ENCODE measurements at places on chromosomes 16 and 17.

- peak; percentile 66 for DNase-seq
These were observed at the start of gene PMFBP1 for GRCh38 chr16:72172105-72173034. Gene PMFBP1 (minus strand): TSS chr16:72172155. CDS start chr16:72171208, 947 bp downstream.

DNA sequence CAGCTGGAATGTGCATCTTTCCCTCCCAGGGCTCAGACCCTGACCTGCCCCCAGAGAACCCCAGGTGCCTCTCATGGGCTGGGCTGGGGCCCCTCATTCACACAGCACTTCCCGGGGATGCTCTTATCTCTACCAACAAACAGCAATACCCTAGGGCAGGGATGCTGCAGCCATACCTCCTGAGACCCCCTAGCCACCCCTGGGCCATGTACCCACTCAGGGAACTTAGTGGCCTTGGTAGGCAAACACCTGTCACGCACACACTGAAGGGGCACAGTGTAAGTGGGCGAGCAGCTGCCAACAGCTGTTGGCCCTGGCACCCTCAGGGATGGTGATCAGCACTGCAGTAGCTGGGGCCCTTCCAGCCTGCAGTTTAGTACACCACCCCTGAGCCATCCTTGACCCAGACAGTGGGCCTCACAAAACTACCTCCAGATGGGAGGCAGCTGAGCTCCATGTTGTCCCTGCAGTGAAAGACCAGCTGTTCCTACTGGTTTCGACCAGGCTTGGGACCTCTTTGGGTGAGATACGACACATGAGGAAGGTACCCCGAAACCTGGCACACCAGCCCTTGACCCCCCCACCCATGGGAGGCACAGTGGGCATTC lies 1723.6 kb downstream of the TP53TG3F start:
- no peak for DNase-seq

DNA sequence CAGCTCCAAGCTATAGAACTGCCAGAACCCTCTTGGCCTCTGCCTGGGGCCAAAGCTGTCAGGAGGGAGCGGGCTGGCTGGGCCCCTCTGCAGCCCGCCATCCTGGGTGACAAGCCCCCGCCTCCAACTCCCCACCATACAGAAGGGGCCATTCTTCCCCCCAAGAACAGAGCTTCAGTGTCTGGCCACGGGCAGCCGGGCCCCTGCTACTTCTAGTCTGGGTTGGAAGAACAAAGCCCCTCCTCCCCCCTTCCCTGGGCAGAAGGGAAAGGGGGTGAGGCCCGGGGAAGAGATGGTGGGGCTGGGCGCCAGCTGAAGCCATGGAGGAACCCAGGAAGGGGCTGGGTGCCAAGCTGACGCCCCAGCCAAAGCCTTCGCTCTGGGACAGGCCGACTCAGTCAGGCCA lies 9.0 kb downstream of the NAT9 start:
- DNase-seq: no peak

DNA sequence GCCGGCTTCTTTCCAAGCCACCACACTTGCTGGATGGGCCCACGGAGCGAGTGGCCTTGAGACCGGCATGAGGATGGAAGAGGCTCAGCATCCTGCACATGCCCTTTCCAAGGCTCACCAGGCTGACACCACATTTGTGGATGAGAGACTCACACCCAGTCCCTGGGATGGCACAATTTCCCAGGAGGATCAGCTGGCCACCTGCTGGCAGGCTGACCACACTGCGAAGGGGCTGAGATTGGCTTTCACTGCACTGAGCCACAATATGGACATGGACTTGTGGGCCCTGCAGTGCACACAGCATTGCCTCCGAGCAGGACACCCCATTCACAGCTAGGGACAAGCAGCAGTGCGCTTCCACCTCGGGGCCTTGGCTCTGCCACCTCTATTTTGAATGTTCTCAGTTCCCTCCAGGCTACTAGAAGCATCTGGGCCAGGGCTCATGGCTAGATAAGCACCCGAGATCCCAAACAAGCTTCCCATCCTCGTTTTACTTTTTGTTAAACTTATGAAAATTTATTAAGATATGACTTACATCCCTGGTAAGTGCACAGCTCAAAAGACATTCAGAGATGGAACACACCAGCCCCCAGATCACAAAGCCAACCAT lies 25.3 kb upstream of the KSR1 start:
- no peak for DNase-seq

DNA sequence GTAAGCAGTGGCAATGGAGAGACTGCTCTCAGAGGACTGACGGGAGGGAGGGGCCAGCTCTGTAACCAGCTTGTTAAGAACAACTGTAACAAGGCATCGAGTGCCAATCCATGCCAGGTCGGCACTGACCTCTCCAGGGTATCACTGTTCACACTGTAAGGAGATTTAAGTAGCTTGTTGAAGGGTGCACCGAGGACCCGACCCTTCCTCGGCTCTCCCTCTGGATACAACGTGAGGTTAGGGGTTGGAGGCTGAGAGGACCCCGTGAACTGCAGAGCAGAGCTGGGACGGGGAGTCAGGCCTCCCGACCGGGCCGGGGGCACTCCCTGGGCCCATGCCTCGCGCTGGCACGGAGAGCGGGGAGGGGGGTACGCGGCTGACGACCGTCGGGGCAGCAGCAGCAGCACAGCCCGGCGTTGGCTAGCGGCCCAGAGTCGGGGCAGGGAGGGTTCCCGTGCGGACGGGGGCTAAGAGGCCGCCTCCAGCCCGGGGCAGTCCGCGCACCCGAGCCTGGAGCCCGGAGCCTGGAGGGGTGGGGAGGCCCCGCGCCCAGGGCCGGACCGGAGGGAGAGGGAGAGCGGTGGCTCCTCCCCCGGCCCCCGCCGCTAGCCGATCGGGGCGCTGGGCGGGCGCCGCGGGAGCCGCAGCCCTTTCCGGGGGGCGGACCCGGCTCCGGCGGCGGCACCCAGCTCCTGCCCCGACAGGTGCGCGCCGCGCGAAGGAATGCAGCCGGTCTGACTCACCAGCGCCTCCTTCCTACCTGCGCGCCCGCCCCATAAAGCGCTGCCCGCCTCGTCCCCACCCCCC lies at the start of gene ITGB4:
ITGB4 (plus strand) TSS at position 804 of the 807 bp plus-strand sequence. CDS start 3,245 bp downstream, outside the sequence.
- DNase-seq: peak; percentile 21

DNA sequence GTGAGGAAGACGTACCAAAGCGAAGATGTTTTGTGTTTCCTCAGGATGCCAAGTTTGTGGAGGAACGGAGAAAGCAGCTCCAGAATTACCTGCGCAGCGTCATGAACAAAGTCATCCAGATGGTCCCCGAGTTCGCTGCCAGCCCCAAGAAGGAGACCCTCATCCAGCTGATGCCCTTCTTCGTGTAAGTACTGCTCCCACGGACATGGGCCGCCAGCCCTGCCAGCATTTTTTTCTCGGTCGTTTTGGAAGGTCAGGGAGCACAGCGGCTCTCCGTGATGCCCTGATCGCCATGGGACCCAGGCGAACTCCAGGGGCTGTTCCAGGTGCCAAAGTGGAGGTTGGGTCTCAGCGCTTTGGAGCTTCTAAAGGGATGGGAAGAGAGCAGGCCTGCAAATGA lies 279.0 kb downstream of the CPPED1 start:
- DNase-seq: no peak

- DNase-seq: no peak
These were observed 204.6 kb downstream of the SEC14L1 start for GRCh38 chr17:77345260-77345910.

DNA sequence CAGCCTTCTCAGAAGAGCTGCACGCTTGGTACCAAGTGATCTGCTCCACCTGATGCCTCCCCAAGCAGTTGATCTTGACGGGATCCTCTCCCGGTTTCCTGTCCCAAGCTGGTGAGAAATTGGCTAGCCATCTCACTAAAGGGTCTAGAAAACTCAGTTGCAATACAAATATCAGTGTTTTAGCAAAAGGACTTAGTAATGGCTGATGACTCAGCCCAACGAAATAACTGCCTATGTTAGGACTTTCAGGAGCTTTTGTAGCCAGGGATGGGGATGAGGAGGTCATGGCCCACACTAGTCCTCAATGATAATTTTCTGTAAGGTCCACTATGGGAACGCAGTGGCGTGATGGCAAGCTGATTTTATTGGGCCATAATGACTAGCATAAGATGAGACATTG lies 23.3 kb upstream of the ENGASE start:
- DNase-seq: no peak

Measured in activated CD4-positive, alpha-beta T cell treated with anti-CD3 and anti-CD28 coated beads, Interleukin-2, amount 50 U/mL, for 16 hours (primary cell).